ENCODE measurements at places on chromosomes 1 and 21. TPM values are rescaled to one million over a fixed set of nuclear protein-coding genes. Genes with fewer than 3 reads are reported as not detected.

Gene PAQR6
- 0.79 TPM for total RNA-seq

Gene YBX1
- 401 TPM for total RNA-seq

Gene SKI
- total RNA-seq, result 27.8 TPM

Gene CASQ2
- total RNA-seq, result 75.2 TPM

Gene KLHL17
- 4.5 TPM for total RNA-seq

Gene ST6GALNAC5
- 42.5 TPM for total RNA-seq

Gene PDPN
- total RNA-seq, result 19.1 TPM

Gene DDX20
- total RNA-seq, result 18.9 TPM

Gene TNFRSF4
- total RNA-seq, result 0.48 TPM

Data from urinary bladder (tissue), 4 donors.